ENCODE measurements at places on chromosomes 6 and 20. TPM values are rescaled to one million over a fixed set of nuclear protein-coding genes. Genes with fewer than 3 reads are reported as not detected.

Gene TREML1
- polyA plus RNA-seq = 1.2 TPM

Gene KCNK5
- 10.7 TPM for polyA plus RNA-seq

Gene C20orf204
- polyA plus RNA-seq = 0.56 TPM

Gene RIPOR2
- polyA plus RNA-seq = 6.6 TPM

Gene PTPRT
- 0.78 TPM for polyA plus RNA-seq

Gene RSPO3
- 30.8 TPM for polyA plus RNA-seq

Measured in renal cortex interstitium (tissue), 15 donors.